ENCODE measurements at places on chromosomes 11 and 22. TPM values are rescaled to one million over a fixed set of nuclear protein-coding genes. Genes with fewer than 3 reads are reported as not detected.

- DNase-seq, result peak; percentile 43
- no peaks in the 10 kb centered on the region for H3K27me3 ChIP-seq
- H3K27ac ChIP-seq, result peak overlapping the region; percentile 89
- peaks cover 27% of the 10 kb centered on the region for H3K4me1 ChIP-seq
Observed at GRCh38 chr11:117180020-117180419, 1.5 kb downstream of the SIDT2 start.

- H3K4me3 ChIP-seq, result no peak overlapping the region
- H3K36me3 ChIP-seq, result no peaks in the 10 kb centered on the region
- no peak for DNase-seq
Observed at GRCh38 chr11:60018058-60018457, 1.1 kb downstream of the OOSP4B start.

DNA sequence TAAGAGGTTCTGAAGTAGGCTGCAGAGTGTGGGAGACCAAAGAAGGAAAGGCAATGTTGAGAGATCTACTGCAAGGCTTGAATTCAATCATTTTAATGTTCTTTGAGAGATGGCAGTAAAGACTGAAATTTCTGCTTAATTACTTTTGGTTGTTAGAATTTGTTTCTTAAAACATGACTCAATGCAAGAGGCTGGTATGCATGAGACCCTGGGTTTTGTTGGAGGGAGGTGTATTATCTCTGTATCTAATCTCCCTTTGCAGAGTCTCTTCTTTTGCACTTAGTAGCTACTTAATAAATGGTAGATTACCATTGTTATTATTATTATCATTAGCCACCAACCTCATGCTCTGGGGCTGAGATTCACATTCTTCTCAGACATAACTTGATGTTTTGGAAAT is 87.4 kb upstream of the DRD2 start:
- H3K27ac ChIP-seq, result no peak overlapping the region
- H3K36me3 ChIP-seq, result no peaks in the 10 kb centered on the region
- peaks cover 16% of the 10 kb centered on the region for H3K4me1 ChIP-seq
- H3K27me3 ChIP-seq, result peaks cover 5% of the 10 kb centered on the region
- DNase-seq, result no peak

DNA sequence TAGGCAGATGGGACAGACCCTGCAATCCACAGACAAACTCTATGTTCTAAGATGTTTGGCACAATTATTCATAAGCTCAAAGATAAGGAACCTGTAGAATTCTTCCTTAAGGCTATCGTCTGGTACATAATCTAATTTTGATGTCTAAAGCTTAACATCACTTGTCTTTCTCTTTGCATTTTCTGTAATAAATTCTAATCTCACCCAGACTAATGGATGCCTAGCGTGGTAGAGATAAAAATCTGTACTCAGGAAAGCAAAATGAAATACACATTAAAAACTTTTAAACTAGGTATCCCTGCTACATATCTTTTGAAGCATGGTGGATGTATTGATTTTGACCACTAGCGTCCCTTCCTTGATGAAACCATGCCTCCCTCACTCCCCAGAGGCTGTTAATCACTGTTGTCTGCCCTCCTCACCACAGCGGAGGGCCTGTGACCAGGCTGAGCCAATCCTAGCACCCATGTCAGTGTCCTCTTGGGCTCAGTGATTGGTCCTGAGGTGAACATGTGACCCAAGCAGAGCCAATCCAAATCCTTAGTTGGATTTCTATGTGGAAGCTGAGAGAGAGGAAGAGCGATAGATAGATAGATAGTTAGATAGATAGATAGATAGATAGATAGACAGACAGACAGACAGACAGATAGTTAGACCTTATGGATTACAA is 82.2 kb upstream of the GRK3 start:
- no peak overlapping the region for H3K4me3 ChIP-seq
- no peak overlapping the region for H3K27ac ChIP-seq
- DNase-seq, result no peak
- peaks cover 18% of the 10 kb centered on the region for H3K4me1 ChIP-seq
- no peaks in the 10 kb centered on the region for H3K27me3 ChIP-seq

DNA sequence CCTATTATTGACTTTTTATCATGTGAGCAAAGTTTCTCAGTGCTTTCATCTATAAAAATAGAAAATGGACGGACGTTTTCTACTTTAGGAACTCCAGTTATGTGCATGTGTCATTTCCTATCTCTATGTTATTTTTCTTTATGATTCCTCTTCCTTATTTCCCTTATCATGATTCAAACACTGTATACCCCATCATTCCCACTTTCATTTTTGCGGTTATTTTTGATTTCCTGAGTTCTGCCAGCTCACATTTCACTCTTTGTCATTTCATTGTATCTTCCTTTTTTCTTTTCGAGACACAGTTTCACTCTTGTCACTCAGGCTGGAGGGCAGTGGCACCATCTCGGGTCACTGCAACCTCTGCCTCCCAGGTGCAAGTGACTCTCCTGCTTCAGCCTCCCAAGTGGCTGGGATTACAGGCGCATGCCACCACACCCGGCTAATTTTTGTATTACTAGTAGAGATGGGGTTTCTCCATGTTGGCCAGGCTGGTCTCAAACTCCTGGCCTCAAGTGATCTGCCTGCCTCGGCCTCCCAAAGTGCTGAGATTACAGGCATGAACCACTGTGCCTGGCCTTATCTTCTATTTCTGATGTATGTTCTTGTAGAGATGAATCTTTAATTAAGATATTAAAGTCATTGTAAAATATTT is 21.5 kb downstream of the C11orf58 start:
- DNase-seq, result no peak
- H3K27ac ChIP-seq, result no peak overlapping the region
- H3K4me1 ChIP-seq, result no peaks in the 10 kb centered on the region
- peaks cover 11% of the 10 kb centered on the region for H3K36me3 ChIP-seq

- H3K4me1 ChIP-seq, result no peaks in the 10 kb centered on the region
- no peak for DNase-seq
- no peak overlapping the region for H3K4me3 ChIP-seq
- H3K27me3 ChIP-seq, result no peaks in the 10 kb centered on the region
Observed at GRCh38 chr11:92140021-92140420, 84.6 kb upstream of the FAT3 start.

GRCh38 chr11:66340596-66341501 is 4.1 kb downstream of the BRMS1 start:
- no peaks in the 10 kb centered on the region for H3K27me3 ChIP-seq
- H3K4me1 ChIP-seq, result peaks cover 39% of the 10 kb centered on the region
- DNase-seq, result peak; percentile 0
- peaks cover 64% of the 10 kb centered on the region for H3K36me3 ChIP-seq
- H3K27ac ChIP-seq, result no peak overlapping the region

- no peak overlapping the region for H3K27ac ChIP-seq
- DNase-seq, result no peak
- peaks cover 17% of the 10 kb centered on the region for H3K4me1 ChIP-seq
- H3K27me3 ChIP-seq, result no peaks in the 10 kb centered on the region
- H3K4me3 ChIP-seq, result no peak overlapping the region
- H3K36me3 ChIP-seq, result peaks cover 21% of the 10 kb centered on the region
Observed at GRCh38 chr11:113262594-113262993, 51.8 kb upstream of the TTC12 start.

DNA sequence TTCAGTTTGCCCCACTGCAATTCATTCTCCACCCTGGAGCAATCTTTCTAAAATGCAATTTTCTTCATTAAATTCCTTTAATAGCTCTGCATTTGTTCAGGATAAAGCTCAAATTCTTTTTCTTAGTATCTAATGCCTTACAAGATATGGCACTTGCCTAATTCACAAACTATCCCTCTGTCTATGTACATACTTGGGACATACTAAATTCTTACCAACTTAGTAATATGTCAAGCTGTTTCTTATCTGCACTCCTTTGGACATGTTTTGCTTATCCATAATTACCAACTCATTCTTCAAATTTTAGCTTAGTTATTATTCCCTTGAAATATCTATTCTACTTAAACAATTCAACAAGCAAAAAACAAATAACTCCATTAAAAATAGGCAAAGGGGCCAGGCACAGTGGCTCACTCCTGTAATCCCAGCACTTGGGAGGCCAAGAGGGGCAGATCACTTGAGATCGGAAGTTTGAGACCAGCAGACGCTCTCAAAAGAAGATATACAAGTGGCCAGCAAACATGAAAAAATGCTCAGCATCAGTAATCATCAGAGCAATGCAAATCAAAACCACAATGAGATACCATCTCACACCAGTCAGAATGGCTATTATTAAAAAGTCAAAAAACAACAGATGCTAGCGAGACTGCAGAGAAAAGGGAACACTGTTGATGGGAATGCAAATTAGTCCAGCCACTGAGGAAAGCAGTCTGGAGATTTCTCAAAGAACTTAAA is 96.9 kb downstream of the FAM76B start:
- H3K4me3 ChIP-seq, result no peak overlapping the region
- peaks cover 2% of the 10 kb centered on the region for H3K4me1 ChIP-seq
- no peaks in the 10 kb centered on the region for H3K27me3 ChIP-seq
- no peak overlapping the region for H3K27ac ChIP-seq

- no peaks in the 10 kb centered on the region for H3K36me3 ChIP-seq
- no peak overlapping the region for H3K4me3 ChIP-seq
- H3K27ac ChIP-seq, result no peak overlapping the region
- peaks cover 14% of the 10 kb centered on the region for H3K4me1 ChIP-seq
Observed at GRCh38 chr11:19803506-19803998, 90.9 kb downstream of the NAV2 start.

DNA sequence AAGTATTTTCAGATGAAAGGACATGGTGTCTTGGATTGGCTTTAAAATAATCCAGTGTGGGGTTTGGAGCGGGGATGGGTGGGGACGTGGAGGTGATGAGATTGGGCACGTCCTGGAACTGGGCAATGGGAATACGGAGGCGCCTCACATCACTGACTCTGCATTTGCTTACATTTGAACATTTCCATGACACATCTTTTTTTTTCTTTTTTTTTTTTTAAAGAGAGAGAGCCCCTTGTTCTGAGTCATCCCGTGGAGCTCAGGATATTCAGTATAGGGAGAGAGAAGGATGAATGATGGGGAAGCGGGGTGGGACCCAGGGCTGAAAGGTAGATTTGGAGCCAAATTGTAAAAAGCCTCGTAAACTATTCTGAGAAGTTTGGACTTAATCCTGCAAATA is 142.7 kb downstream of the FBXO7 start:
- H3K4me3 ChIP-seq, result no peak overlapping the region
- no peak overlapping the region for H3K27ac ChIP-seq

DNA sequence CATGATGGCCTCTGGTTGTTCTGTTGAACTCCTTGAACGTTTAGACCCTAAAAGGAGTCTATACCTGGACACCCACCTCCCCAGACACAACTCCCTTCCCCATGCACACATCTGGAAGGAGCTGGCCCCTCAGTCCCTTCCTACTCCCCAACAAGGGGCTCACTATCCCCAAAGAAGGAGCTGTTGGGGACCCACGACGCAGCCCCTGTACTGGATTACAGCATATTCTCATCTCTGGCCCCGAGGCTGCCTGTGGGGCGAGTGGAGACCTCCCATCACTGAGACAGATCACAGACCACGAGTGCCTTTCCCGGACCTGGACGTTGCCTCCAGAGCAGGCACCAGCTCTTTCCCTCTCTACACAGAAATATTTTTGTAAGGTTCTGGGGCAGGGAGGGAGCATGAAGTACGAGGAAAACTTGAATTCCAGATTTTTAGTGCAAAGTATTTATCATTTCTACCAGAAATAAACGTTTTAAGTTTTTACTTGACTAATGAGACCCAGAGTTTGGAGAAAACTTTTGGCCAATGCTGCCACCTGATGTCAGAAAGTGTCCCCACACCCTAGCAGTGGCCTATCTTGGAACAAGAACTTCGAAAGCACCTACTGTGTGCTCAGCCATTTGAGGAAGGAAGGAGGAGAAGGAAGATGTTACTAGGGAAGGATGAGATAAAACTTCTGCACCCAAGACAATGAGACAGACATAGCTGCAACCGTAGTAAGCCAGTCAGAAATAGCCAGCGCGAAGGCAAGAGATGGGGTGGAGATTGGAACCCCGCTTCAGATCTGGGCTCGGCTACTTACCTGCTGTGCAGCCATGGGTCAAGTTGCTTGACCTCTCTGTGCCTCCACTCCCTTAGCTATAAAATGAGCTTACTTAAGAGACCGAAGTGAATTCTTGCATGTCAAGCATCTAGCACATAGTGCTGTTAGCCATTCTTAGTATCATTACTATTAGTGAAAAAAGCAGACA is 10.2 kb upstream of the POU2F3 start:
- peaks cover 23% of the 10 kb centered on the region for H3K4me1 ChIP-seq
- H3K36me3 ChIP-seq, result peaks cover 31% of the 10 kb centered on the region
- no peak overlapping the region for H3K4me3 ChIP-seq

DNA sequence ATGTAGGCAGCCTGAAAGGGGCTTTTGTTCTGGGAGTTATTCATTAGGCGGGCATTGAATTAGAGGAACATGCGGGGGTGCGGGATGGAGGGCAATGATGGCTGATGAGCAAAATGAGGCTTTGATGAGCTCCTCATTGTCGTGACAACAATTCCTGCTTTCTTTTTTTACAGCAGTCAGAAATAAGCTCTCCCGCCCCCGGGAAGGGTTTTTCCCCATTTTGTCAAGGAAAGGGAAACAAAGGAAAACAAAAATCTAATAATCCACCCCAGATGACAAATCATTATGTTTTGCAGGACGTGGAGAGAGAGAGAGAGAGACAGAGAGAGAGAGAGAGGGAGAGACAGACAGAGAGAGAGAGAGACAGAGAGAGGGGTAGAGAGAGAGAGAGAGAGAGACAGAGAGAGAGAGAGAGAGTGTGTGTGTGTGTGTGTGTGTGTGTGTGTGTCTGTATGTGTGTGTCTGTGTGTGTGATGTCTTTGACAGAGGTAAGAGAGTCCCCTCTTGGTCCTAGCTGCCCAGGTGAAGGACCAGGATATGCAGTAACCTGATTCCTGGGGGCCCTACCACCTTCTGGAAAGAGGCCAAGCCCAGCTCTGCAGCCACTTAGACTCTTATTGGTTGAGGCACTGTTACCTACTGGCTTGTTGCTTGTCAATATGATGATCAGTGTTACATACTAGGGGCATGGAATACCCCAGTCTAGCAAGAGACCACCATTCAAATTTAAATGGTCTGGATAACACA is 46.7 kb upstream of the PARVA start:
- no peak overlapping the region for H3K4me3 ChIP-seq
- H3K36me3 ChIP-seq, result no peaks in the 10 kb centered on the region
- H3K4me1 ChIP-seq, result peaks cover 3% of the 10 kb centered on the region
- H3K27ac ChIP-seq, result no peak overlapping the region
- H3K27me3 ChIP-seq, result no peaks in the 10 kb centered on the region
- DNase-seq, result peak; percentile 18

DNA sequence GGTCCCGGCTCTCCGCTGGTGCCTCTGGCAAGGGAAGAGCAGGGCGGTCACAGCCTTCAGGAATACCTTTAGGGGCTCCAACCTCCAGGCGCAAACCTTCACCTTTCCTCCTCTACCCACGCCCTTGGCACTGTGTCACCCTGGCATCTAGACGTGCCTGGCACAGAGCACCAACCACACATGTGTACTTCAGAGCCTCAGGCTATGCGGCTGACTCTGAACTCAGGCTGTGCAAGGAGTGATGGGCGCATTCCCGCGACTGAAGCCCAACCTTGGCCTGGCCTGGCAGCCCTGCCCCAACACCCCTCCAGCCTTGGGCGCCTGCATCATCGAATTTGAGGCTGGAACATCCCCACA is 11.4 kb downstream of the SCARF2 start:
- DNase-seq, result no peak
- H3K4me1 ChIP-seq, result peaks cover 39% of the 10 kb centered on the region
- H3K36me3 ChIP-seq, result peaks cover 31% of the 10 kb centered on the region
- H3K27ac ChIP-seq, result no peak overlapping the region

CD248 gene
- 24.5 TPM for total RNA-seq

MCHR1 gene
- 0.27 TPM for total RNA-seq

C11orf21 gene
- total RNA-seq, result 2.3 TPM

OR51I1 gene
- total RNA-seq, result not detected

NCF4 gene
- total RNA-seq, result 5.9 TPM

YPEL4 gene
- total RNA-seq, result 0.53 TPM

FIBIN gene
- total RNA-seq, result 48.0 TPM

PHOX2A gene
- not detected for total RNA-seq

Data from muscle of leg (tissue), 16 donors.